Sigmoid colon (tissue), 7 donors: ENCODE measurements at places on chromosomes 11 and 22.

DNA sequence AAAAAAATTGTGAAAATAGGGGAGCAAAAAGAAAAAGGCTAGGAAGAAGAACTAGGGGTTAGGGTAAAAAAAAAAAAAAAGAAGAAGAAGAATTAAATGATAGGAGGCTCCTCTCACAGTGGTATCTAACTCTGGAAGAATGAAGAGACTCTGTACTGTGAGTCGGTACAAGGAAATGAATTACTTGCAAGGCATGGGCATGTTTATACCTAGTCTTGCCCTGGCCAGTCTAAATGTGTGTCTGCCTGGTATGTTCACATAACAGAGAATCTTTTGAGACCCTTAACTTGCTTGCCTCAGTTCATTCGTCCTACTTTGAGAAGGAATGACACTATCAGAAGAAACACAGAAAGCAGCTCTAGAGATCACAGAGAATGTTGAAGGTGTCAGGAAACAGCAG is 159.6 kb downstream of the SWAP70 start:
- no peak for DNase-seq

GRCh38 chr11:101945448-101945847 is 29.1 kb upstream of the ANGPTL5 start:
- DNase-seq, result no peak

GRCh38 chr22:50307890-50308596 is 597 bp upstream of the PLXNB2 start:
- DNase-seq, result no peak

GRCh38 chr11:33151399-33151798 is 9.9 kb downstream of the CSTF3 start:
- no peak for DNase-seq

DNA sequence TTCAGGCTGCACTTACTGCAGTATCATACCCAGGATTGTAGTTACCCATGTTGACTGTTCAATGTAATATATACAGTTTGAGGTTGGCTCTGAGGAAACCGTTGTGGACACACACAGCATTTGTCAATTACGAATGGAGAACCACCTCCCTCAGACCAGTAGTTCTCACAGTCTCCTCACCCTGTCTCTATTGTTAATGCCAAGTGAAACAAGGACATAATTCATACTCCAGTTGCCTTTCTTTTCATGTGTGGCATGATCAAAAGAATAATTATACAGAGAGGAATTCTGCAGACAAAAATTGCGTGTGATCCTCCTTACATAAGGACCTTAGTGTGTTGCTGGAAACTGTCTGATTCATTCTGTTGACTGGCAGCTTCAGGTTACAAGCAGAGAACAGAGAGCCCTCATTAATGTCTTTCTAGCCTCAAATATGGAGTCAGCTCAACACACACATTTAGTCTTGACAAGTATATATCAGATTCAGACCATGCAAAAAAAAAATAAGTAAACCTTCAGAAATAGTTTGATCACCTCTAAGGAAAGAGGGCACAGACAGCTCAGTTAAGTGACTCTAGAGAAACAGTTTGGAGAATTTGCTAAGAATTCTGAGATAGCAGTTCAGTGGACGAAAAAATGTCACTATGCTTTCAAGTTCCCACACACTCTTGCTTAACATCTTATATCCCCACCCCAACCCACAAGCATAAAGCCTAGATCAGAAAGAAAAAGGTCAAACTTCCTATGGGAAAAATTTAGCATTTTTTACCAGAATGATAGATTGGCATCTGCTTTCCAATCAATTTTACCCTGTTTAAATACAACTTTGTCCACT is 96.1 kb downstream of the MAML2 start:
- DNase-seq, result no peak

GRCh38 chr22:23363683-23364082 is 183.4 kb downstream of the BCR start:
- no peak for DNase-seq

DNA sequence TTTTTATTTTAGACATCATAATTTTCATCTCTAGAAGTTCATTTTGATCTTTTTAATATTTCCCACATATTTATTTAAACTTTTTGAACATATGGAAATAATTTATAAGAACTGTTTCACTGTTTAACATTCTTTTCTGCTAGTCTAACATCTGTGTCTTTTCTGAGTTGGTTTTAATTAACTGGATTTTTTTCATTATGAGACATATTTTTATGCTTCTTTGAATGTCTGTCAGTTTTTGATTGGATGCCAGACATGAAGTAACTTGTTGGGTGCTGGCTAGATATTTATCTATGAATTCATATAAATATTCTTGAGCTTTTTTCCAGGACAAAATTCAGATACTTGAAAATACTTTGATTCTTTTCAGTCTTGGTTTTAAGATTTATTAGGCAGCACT is 317.8 kb upstream of the NCAM1 start:
- no peak for DNase-seq
